ENCODE measurements at places on chromosomes 4 and X.

GRCh38 chrX:18949944-18950301 lies 34.0 kb downstream of the PHKA2 start:
- no peak for DNase-seq

GRCh38 chr4:159015841-159016240 lies 87.0 kb upstream of the RAPGEF2 start:
- no peak for DNase-seq

DNA sequence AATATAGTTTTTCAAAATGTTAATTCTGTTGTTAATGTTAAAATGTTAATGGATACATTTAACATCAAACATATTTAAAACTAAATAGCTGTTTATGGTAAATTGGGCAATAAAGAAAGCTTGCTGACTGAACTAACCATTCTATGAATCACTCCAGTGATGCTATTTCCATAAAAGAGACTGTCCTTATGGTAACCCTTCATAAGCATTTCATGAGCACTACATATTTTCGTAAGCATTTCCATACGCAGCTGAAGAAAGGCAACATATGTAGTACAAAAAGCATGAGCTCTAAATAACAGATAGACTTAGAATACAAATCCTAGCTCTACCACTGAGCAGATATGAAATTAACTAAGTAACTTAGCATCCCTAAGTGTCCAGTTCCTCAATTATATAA lies 188.9 kb downstream of the COL25A1 start:
- peak; percentile 30 for DNase-seq

DNA sequence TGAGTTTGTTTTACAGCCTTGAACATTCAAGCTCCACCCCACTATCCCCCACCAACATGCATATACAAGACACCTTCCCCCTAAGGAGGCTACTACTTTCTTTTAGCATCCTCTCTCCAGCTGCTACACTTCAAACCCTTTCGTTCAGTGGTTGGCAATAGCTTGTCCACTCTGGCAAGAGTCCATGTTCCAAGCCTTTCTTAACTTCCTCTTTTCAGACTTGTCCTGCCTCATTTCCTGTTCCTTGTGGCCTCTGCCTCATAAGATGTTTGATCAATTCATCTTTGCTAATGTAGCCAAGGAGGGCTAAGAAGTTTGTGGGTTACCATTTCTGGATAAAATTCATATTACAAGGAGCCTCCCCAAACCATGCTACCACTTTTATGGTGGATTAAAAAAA lies 20.8 kb upstream of the ZCCHC12 start:
- DNase-seq, result no peak

DNA sequence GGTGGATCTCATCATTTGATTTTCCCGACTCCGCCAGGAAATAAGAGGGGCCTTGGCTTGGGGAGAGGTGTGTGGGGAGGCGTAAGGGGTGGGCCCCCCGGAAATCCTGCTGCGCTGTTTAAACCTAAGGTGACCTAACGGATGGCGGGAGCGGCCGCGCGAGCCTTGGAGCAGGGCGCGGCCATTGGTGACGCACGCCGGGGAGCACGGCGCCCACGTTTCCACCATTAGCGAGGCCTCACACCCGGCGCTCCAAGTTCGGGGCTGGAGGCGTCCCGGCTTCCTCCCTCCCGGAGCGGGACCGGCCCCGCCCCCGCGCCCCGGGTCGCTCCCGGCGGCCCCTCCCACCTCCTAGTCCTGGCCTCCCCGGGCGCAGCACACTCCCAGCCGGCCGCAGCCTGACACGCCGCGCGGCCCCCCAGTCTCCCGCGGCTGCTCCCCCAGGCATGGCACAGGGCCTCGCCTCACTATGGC lies at the start of gene SMS:
Gene SMS (plus strand): TSS at position 354 of the 474 bp plus-strand sequence. CDS start 116 bp downstream, at position 470.
- no peak for DNase-seq

DNA sequence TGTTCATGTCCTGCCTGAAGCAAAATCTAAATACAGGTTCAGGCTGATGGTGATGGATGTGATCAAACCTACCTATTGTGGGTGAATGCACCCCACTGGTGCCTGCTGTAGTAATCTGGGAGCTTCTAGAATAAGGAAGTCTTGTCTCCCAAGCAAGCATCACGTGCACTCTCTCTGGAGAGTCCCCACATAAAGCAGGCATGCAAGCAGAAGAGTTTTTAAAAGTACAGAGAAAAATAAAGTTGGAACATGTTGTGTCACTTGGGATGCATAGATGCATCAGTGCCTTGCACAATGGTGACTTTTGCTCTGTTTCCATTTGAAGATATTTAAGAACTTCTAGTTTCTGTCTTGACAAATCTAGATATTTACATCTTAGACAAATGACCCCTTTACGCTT lies 54.9 kb downstream of the MAD2L1 start:
- DNase-seq, result no peak

DNA sequence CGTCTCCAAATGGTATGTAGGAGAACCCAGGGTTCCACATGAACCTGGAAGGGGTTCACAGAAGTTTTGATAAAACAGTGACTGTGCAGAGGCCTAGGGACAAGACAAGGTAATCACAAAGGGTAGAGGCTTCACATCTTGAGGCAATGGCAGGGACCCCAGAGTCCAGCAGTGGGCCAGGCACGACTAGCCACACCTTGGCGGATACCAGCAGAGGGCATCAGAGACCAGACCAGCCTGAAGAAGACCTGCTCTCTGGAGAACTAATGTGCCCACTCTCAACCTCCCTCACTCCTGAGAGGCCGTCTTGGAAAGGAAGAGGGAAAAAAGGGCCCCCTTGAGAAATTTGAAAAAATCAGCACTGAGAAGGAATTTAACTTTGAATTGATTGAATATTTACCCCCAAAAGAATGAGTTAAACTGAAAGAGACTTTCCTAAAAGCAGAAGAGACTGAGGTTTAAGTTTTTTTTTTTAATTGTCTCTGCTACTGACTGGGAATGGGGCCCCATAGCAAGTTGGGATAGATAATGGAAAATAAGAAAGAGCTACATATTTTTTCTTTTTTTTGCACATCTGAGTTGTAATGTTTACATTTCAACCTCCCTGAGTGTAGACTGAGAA lies 243.8 kb upstream of the JADE1 start:
- no peak for DNase-seq

GRCh38 chrX:156008915-156009314 lies 11.4 kb downstream of the IL9R start:
- no peak for DNase-seq

DNA sequence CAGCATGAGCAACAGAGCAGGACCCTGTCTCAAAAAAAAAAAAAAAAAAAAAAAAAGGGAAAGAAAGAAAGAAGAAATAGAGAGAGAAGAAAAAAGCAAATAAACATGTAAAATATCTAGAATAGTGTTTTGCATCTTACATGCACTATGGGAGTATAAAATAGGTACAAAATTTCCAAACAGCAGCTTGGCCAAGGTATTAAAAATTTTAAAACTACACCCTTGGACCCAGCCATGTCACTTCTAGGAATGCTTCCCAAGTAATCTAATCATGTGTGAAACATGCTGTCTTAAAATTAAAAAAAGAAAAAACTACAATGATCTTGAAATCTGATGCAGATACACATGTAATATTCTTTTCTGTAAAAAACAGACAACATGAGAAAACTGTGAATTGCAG lies 21.6 kb downstream of the IRF2 start:
- DNase-seq, result no peak
